ENCODE measurements at places on chromosomes 4 and X.

GRCh38 chr4:1521821-1522361, 115.6 kb upstream of the NKX1-1 start:
- DNase-seq = no peak

DNA sequence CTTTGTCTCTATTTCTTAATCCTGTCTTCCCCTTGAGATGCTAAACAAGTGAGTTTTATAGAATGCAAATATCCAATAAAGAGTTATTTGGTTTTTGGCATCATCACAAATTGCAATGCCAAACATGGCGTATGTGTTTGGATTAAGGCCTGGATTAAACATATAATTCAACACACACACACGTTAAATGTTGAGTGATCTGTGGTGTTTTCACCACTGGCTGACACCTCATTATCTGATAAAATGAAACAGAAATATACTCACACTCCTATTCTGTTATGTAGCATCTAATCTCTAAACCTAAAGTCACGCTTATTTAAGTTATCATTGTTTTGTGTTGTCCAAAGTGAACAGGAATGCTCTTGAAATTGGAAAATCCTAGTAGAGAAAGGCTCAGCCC, 506.2 kb downstream of the FSTL5 start:
- no peak for DNase-seq

GRCh38 chr4:108244606-108245005, 75.9 kb upstream of the LEF1 start:
- DNase-seq = no peak

DNA sequence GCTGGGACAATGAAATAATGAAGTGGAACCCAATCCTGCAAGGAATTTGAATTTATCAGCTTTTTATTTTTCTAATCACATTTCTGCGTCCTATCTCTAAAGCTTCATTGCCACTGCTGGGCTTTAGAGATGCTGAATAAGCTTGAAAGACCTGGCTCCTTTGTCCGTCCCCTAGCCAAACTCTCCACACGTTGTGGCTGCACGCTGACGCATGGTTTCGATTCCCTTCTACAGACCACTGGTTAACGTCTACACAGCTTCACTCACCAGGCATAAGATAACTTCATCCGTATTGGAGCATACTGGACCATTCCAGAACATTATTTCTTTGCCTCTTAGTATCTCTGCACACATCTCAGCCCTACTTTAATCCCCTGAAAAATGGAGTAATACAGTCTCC, 31.2 kb downstream of the SPANXN3 start:
- no peak for DNase-seq

DNA sequence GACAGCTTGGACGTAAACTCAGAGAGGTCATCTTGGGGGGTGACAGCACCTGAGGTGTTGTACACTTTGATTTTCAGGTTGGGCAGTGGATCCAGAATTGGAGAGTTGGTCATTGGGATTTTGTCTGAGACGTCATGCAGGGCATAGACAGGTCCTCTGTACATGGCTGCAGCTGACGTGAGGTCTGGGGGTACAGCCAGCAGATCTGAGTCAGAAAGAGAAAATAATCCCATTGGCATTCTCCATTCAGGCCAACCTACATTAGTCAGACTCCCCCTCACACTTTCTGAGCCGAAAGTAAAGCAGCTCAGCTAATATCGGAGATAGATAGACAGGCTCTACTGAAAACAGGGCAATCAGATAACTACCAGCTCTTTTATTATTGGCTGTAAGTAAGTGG, 329.7 kb downstream of the UNC5C start:
- no peak for DNase-seq

GRCh38 chr4:113692809-113693411, 68.6 kb downstream of the CAMK2D start:
- no peak for DNase-seq

GRCh38 chr4:91127831-91128230, 1000.6 kb downstream of the CCSER1 start:
- DNase-seq = no peak

DNA sequence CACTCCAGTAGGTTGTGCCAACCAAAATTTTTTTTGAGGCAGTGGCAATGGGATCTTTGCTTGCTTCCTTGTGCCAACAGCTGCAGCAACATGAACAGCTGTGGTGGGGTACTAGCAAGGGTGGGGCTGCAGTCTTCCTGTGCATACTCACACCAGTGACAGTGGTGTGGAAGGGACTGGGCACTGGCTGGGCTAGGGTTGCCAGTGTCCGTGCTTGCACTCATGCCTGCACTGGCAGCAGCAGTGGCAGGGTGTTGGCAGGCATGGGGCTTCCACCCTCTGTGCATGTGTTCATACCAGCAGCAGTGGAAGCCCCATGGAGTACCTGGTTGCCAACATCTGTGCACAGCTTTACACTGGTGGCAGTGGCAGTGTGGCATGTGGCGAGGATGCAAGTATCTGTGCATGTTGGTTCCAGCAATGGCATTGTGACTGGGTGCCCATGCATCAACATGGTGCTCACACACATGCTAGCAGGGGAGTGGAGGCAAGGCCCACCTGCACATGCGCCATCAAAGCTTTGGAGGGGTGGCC, 1312.6 kb downstream of the PCDH18 start:
- no peak for DNase-seq

- no peak for DNase-seq
Measured at GRCh38 chrX:55758033-55758432, 40.5 kb downstream of the RRAGB start.

- DNase-seq = no peak
Measured at GRCh38 chr4:82423245-82424054, 6.8 kb downstream of the HNRNPDL start.

All from germinal center (tissue), 1 donor.